ENCODE measurements at places on chromosomes 5 and 9.

DNA sequence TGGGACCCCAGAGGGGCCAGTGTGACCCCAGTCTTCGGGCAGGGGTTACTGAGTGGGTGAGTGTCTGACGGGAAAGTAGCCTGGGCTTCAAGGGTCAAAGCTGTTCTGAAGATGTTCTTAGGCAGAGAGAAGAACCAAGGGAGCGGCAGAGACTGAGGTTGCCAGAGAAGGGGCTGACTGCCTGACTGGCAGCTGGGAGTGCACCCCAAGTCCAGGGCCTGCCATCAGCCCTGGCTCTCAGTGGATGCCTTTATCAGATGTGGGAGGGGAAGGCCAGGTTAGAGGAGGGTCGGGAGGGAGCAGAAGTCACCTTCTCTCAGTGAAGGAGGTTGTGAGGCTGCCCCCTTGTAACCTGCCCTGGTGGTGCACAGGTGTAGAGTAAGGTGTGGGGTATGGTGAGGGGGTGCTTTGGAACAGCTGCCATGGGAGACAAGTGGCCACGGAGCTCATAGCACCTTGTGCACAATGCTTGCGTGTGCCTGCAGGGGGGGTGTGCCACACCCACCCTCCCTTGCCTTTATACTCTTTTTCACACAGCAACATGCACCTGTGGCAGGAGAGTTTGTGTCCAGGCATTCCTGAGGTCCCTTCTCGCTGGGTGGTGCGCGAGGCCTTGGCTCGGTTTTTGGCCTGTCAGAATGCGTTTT, 18.9 kb downstream of the RALGPS1 start:
- DNase-seq: no peak

- DNase-seq: no peak
These were observed 61.0 kb downstream of the EHMT1 start for GRCh38 chr9:137679695-137680305.

GRCh38 chr9:37301042-37301853, 121.2 kb upstream of the GRHPR start:
- DNase-seq: no peak

DNA sequence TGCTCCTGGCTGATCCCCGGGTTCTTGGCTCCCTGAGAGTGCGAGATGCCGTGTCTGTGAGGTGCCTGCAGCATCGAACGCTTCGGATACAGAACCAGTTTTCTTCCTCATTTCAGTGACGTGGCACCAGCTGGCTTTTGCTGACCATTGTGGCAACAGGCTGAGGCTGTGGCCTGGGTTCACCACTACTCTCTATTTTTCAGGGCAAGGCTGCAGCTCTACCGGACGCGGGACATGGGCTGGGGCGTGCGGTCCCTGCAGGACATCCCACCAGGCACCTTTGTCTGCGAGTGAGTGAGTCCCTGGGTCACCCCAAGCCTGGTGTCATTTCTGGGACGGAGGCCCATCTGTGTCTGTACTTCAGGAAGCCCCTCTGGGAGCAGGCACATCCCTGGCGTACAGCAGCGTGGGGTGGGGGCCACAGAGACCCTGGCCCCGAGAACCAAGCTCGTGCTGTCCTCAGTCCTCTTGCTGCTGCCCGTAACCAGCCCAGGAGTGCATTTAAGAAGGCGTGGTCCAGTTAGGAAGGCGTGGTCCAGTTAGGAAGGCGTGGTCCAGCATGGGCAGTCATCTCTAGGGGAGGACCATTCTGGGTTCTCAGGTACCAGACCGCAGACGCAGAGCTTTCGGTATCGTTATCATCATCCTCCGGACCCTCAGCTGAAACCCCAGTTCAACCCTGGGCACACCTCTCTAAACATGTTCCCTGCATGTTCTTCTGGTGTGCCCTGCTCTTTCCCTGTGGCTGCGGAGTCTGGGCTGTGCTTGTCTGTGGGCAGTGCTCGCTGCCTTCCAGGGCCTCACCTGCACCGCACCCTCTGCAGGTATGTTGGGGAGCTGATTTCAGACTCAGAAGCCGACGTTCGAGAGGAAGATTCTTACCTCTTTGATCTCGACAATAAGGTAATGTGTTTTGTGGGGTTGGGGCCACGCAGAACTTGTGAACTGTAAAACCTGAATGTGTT, 60.1 kb upstream of the CACNA1B start:
- DNase-seq: no peak

- no peak for DNase-seq
These were observed 335.9 kb downstream of the MSX2 start for GRCh38 chr5:175060257-175060656.

GRCh38 chr5:79663212-79663611, 26.4 kb upstream of the CMYA5 start:
- no peak for DNase-seq

Measured in stimulated activated CD8-positive, alpha-beta memory T cell treated with anti-CD3 and anti-CD28 coated beads, Interleukin-15, amount 100 ng/mL, for 48 hours (primary cell).